Fibroblast of lung (primary cell): ENCODE measurements at places on chromosomes 6 and 20. TPM values are rescaled to one million over a fixed set of nuclear protein-coding genes. Genes with fewer than 3 reads are reported as not detected.

- peak; percentile 92 for DNase-seq
Measured at GRCh38 chr20:62301773-62302340, 940 bp upstream of the ADRM1 start.

GRCh38 chr6:138537106-138537505 lies 37.8 kb upstream of the NHSL1 start:
- DNase-seq, result peak; percentile 47

PREP gene
- total RNA-seq, result 12.6 and 18.3 TPM in 2 replicates

SLC2A10 gene
- total RNA-seq, result 42.1 and 47.2 TPM in 2 replicates

GRCh38 chr6:169957351-169957963 lies 206.0 kb downstream of the ERMARD start:
- no peak for DNase-seq

ASIP gene
- not detected in 2 replicates for total RNA-seq

- peak; percentile 71 for DNase-seq
Measured at GRCh38 chr6:20978151-20978614, 443.9 kb downstream of the CDKAL1 start.

DNA sequence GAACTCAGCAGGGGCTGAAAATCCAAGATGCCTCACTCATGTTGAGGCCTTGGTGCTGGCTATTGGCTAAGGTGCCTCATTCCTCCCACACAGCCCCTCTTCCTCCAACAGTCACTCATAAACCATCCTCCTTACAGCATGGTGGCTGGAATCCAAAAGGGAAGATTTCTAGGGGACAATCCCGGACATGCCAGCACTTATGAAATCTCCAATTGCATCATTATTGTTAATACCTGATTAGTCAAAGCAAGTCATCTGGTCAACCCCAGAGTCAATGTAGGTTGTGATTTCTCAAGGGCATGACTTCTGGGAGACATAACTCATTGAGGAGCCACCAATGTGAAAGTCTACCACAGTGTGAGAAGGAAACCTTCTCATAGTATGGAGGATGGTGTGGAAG lies 506.6 kb upstream of the NOX3 start:
- no peak for DNase-seq

RGS17 gene
- total RNA-seq, result 5.9 and 10.2 TPM in 2 replicates

DNA sequence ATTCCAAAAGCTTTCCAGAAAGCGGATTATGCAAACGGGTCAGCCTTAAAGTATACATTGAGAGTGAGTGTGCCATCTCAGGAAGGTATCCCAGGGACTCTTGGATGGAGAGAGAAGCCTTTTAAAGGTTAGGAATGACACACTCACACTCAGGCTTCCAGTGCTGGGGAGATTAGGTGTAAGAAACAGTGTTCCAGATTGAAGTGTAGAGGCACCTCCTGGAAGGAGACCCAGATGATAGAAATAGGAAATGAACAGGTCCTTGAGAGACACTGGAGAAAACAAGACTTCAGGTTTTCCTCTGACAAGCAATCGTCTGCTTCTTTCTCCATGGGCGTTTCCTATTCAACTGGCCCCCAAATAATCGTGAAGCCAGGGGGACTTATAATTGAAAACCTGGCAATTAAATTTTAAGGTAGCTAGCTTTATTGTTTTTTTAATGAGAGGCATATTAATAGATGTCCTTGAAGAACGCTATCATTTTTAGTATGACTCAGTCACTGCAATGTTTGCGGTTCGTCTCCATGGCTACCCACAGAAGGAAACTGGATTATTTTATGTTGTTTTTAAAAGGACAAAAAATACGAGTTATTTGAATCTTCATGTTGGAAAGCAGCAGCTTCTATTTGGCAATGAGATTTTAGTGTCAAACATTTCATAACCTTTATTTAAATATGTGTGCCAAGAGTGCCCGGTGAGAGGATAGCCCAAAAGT lies 85.3 kb downstream of the TRMT6 start:
- peak; percentile 66 for DNase-seq

DNA sequence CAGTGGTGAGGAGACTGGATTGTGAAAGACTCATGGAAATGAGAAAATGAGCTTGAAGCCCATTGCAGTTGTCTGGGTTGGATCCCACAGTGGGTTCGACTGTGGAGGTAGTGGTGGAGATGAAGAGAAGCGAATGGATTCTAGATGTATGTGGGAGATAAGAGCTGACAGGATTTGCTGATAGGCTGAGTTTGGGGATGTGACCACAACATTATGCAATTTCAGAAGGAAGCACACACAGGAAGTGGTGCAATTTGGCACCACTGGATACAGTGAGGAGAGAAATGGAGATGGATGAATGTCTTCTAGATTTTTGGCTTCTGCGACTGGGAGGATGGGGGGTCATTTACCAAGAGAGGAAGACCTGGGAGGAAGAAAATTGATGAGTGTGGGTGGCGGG lies 64.4 kb upstream of the MAFB start:
- no peak for DNase-seq

DNA sequence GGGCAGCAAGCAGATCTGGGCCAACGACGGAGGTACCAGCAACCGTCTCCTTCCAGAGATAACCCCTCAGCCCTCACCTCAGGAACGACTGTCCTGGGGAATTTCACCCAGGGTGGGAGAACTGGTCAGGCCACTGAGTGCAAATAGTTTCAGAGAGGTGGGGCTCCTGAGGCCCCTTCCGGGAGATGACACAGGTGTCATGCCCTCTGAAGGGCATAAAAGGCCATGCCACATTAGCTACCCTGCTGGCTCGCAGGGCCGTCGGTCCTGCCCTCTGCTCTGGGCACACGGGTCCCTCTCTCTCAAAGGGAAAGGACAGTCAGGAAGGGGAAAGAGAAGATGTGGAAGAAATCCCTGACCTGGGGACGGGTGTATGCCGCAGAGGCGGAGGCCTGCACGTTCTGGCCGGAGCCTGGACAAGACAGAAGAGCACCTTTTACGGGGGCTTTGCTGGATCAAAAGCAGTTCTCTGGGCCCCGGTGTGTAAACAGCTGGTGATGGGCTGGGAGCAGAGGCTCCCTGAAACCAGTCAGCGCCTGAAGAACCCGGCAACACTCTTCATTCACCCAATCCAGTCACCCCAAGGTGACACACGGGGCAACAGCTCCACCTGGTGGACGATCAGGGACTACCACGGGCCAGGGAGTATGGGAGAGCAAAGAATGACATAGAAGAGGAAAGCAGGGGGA lies 6.4 kb upstream of the TAF8 start:
- DNase-seq, result peak; percentile 83

RNF144B gene
- total RNA-seq, result 0.26 and 0.83 TPM in 2 replicates

DPPA5 gene
- not detected in 2 replicates for total RNA-seq
